ENCODE measurements at places on chromosomes 5 and 9.

DNA sequence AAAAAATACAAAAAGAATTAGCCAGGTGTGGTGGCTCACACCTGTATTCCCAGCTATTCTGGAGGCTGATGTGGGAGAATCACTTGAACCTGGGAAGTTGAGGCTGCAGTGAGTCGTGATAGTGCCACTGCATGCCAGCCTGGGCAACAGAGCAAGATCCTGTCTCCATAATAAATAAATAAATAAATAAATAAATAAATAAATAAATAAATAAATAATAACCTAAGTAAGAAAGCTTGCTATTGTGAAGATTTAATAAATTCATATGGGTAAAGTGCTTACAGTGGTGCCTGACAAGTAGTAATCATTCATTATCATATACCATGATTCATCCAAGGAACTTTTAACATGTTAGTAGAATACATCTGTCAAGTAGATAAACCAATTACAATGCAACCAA lies 13.4 kb downstream of the SVEP1 start:
- DNase-seq = no peak

DNA sequence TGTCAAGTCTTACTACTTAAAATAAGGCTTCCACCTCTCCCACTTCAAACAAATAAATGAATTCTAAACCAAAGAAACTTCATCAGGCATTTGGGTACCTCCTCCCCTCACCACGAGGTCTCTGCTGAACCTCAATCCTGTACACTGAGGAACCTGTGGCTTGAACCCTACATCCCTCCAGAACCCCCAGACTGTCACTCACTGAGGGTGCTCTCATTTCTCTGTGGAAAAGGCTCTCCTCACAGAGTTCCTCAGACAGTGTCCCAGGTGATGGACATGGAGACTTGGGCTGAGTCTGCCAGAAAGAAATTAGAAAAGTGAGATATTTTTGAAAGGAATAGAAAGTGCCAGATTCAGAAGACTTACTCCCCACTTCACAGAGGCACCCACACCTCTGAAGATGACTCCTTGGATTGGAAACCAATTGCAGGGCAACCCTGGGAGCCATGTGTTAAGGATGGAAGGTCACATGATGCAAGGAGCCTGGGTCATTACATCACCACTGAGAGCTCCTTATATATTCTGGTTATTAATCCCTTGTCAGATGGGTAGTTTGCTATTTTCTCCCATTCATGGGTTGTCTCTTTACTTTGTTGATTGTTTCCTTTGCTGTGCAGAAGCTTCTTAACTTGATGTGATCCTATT lies 19.8 kb downstream of the MLANA start:
- DNase-seq = no peak

- no peak for DNase-seq
These were observed 13.4 kb downstream of the POMT1 start for GRCh38 chr9:131516100-131516499.

- DNase-seq = no peak
These were observed 18.0 kb upstream of the DUSP1 start for GRCh38 chr5:172788771-172789686.

DNA sequence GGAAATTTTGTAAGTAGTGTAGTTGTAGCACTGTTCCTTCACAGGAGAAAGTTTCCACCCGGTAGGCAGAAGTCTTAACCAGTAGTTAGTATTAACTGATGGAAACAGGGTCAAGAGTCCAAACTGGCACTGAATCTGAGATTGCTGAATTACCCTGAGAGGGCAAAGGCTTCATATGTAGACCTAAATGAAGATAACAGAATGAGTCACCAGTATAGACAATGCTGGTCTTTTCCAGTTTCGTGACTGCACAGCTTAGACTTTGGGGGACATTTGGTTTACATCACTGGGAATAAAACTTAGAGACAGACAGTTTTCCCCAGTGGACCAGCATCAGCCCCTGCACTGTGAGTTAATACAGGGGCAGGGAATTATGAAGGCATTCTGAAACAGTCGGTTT lies 60.5 kb downstream of the PCSK5 start:
- DNase-seq = no peak

- DNase-seq = no peak
These were observed 557.9 kb downstream of the CAAP1 start for GRCh38 chr9:26334706-26335105.

- DNase-seq = peak; percentile 50
These were observed 5.1 kb upstream of the RGMB start for GRCh38 chr5:98768160-98768959.

- no peak for DNase-seq
These were observed 216.4 kb upstream of the MAP3K1 start for GRCh38 chr5:56598941-56599340.

DNA sequence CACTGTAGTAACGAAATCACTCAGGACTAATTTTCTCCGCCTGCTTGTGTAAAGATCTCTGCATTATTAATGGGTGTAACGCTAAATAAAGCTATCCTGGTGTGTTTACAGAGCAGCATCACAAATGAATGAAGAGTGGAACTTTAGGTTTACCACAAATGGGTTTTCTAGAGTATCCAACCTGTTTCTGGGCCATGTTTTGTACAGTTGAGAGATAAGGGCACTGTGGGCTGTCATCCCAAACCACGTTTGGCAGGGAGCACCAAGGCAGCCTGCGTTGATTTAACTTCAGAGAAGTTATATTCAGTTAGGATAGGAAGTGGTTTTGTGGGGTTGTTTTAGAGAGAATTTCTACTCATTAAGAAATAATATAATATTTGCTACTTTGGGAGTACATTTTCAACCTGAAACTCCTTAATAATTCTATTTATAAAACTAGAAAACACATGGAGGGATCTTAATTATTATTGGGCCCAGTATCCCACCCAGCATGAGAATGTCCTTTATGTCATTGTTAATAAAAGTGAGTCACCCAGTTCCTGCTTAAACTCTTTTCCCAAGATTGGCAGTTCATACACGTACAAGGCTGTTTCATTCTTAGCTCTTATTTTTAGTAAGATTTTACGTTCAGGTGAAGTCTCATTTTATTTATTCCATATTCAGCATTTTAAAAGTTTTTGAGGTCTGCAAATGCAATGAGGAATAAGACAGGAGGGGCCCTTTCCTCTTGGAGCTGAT lies 8.0 kb downstream of the KCNN2 start:
- DNase-seq = no peak

GRCh38 chr5:172973931-172974330 lies 9.6 kb upstream of the ATP6V0E1 start:
- no peak for DNase-seq

GRCh38 chr9:31519011-31519410 lies 865.4 kb upstream of the ACO1 start:
- DNase-seq = no peak

DNA sequence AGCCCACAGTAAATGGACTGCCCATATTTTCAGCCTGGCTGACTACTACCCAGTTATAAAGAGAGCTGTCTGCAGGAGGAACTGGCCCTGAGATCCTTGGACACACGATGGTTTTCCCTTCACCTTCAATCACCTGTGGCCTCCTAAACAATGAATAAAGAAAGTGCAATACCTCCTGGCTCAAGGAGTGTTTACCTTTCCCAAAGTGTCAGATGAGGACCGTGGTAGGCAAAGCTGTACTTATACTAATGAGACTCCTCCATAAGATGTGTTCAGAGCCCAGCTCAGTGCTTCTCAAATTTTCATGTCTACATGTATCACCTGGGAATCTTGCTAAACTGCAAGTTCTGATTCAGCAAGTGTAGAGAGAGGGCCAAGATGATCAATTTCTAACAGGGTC lies 284.5 kb upstream of the VLDLR start:
- no peak for DNase-seq

GRCh38 chr5:117679046-117679445 lies 1104.4 kb upstream of the SEMA6A start:
- no peak for DNase-seq

Data from NCI-H1092 (cell line).